ENCODE measurements at places on chromosomes 5 and 9. TPM values are rescaled to one million over a fixed set of nuclear protein-coding genes. Genes with fewer than 3 reads are reported as not detected.

Gene TMEM232
- 3.4 TPM for total RNA-seq

Gene DDX4
- not detected for total RNA-seq

Gene PROP1
- not detected for total RNA-seq

Gene CDC20B
- total RNA-seq = not detected

Gene FOXD4
- 0.28 TPM for total RNA-seq

Gene PIP5KL1
- 3.0 TPM for total RNA-seq

Gene CEL
- total RNA-seq = 0.18 TPM

Gene FGFR4
- 19.8 TPM for total RNA-seq

Gene PIP5K1B
- under 0.01 TPM for total RNA-seq

Gene GKAP1
- total RNA-seq = 1.3 TPM

Gene EFNA5
- 0.14 TPM for total RNA-seq

Gene ECSCR
- 0.14 TPM for total RNA-seq

Gene FCN2
- not detected for total RNA-seq

Gene PTBP3
- total RNA-seq = 13.0 TPM

Gene NOL8
- 28.8 TPM for total RNA-seq

All from smooth muscle cell of bladder (primary cell).